ENCODE measurements at places on chromosomes 1 and 21. TPM values are rescaled to one million over a fixed set of nuclear protein-coding genes. Genes with fewer than 3 reads are reported as not detected.

RIPK4 gene
- 5.8 TPM for total RNA-seq

BRINP3 gene
- total RNA-seq: 0.47 TPM

LRRC53 gene
- total RNA-seq: not detected

SPRR3 gene
- total RNA-seq: not detected

RGS1 gene
- total RNA-seq: 32.3 TPM

OR1C1 gene
- total RNA-seq: not detected

PTGER3 gene
- 1.0 TPM for total RNA-seq

ESPN gene
- 1.2 TPM for total RNA-seq

GBP4 gene
- total RNA-seq: 13.4 TPM

JAM2 gene
- 14.1 TPM for total RNA-seq

CNKSR1 gene
- total RNA-seq: 17.2 TPM

NHLH1 gene
- 0.26 TPM for total RNA-seq

DENND2D gene
- total RNA-seq: 56.6 TPM

NES gene
- 58.5 TPM for total RNA-seq

GBP5 gene
- 3.0 TPM for total RNA-seq

LY9 gene
- total RNA-seq: 2.5 TPM

GRHL3 gene
- total RNA-seq: not detected

CHIT1 gene
- total RNA-seq: 3.0 TPM

All from left lung (tissue), 14 donors.